Vagina (tissue), 2 donors: ENCODE measurements at places on chromosomes 16 and 17.

DNA sequence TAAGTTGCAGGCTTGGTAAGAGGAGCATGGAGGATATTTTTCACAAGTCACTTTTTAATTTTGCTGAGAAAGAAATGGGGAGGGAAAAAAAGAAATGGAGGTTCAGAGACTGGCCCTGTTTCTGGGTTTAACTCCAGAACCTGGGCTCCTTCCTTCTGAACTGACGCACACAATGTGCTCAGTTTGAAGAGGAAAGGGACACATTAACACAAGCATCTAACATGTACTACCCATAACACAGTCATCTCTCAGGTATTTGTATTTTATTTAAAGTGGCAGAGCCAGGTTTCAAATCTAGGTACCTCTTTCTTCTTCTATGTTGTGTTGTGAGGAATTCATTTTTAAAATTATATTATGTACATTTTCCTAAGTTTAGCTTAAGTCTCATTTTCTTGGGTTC, 5.3 kb upstream of the TMEM100 start:
- H3K36me3 ChIP-seq = no peaks in the 10 kb centered on the region
- H3K27me3 ChIP-seq = no peaks in the 10 kb centered on the region
- no peak for DNase-seq
- H3K4me3 ChIP-seq = no peak overlapping the region
- no peak overlapping the region for H3K27ac ChIP-seq

DNA sequence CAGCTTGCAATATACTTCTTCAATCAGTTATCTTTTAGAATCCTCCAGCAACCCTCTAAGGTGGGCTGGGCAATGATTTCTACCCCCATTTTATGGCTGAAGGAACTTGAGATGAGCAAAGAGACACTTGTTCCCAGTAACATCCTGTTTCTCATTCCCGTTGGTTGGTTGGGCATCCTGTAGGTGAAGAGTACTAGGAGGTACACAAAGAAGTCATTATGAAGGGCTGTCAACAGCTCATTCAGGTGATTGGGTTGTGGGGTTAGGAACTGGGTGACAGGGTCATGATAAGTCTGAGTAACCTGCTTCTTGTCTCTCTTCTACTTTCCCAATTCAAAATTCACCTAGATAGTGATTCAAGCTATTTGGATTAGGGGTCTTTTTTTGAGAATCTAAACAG, 76.5 kb downstream of the MMD start:
- H3K27me3 ChIP-seq = no peaks in the 10 kb centered on the region
- H3K4me1 ChIP-seq = peaks cover 7% of the 10 kb centered on the region
- no peak overlapping the region for H3K27ac ChIP-seq

DNA sequence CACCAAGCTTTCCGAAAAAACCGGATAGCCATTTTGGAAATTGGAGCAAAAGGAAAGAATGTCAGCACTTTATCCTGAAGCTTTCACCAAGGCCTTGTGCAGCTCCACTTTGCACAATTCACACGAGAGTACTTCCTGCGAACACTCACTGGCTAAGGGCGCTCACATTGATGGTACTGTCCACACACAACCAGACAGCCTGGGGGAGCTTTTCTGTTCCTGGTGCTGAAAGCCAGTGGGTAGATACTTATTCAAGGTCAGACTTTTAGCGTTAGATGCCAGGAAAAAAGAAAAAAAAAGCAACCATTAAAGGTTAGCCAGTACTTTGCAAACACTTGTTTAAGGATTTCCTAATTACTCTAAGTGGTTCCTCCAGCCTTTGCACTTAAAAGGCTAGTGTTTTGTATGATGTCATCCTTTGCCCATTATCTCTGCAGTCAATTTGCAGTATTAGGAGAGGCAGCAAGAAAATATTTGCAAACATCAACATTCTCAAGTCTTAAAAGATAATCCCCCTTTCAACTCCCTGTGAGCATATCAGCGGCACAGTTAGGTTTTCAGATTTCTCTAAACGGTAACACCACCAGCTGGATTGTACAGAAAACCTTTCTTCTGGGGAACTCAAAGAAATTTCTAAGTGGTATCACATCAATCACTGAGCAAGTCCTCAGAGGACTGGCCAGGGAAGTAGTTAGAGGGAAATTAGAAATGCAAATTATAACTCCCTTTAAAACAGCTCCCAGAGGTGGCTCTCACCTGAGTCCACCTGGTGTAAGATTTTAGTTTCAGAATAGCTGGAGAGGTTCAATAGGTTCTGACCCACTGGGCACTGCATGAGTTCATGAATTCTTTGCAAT, 243.4 kb upstream of the IRX5 start:
- no peak overlapping the region for H3K4me3 ChIP-seq
- H3K4me1 ChIP-seq = no peaks in the 10 kb centered on the region

GRCh38 chr16:3171855-3172593, 16.0 kb upstream of the OR1F1 start:
- no peak for DNase-seq
- no peaks in the 10 kb centered on the region for H3K36me3 ChIP-seq
- no peak overlapping the region for H3K4me3 ChIP-seq
- no peak overlapping the region for H3K27ac ChIP-seq
- peaks cover 24% of the 10 kb centered on the region for H3K4me1 ChIP-seq
